Activated naive CD4-positive, alpha-beta T cell treated with anti-CD3 and anti-CD28 coated beads, Interleukin-2, amount 50 U/mL, for 72 hours (primary cell): ENCODE measurements at places on chromosomes 1 and 21.

DNA sequence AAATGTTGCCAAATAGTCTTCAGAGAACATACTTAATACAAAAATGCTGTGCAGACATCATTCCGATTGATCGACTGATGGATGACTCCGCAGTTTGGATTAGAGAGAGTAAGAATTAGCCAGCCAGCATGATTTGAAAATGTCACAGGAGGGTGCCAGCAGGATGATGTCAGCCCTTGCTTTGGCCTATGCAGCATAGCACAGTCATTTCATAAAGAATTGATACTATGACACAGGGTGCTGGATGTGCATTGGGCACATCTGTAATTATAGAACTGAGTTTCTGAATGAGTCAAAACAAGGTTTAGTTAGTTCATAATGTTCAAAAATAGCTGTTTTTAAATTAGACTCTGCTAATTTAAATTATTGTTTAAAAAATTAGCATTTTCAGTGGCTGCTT is 21.6 kb upstream of the TRAF5 start:
- DNase-seq = peak; percentile 37

DNA sequence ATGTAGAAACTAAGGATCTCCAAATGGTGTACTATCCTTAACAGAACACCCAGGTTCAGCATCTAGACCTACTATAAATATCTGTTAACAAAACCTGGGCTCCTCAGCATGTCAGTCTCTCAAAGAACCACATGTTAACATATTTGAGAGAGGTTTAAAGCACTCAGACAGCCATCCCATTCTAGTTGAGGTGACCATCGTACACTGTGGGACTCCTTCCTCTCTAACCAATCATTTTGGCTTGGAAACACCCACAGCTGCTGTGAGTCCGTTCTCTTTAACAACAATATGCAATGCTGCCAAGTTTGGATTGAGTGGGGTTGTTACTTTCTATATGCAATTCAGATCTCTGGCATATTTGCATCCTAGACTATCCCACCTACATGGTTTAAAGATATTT is 105.8 kb downstream of the MRPL39 start:
- no peak for DNase-seq

DNA sequence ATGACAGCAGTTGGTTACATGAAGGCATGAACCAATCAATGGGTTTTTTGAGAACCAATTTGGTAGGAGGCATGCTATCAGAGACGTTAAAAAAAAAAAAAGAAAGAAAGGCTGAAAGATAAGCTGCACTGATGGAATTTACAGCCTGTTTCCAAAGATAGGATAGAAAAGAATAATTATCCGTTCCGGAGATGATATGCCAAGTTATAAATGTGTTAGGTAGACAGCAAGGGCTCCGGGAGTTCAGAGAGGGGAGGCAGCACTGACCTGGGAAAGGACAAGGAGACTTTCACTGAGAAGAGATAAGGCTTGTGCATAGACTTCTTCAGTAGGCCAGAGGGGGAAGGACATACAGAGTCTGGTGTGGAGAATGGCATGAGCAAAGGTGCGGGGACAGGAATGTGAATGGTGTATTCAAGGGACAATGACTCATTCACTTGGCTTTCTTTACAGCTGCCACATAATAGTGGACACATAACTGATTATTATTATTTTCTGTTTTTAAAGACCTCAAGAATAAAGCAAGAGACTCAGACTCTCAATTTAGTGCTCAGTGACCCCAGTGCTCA is 24.8 kb upstream of the ACBD6 start:
- no peak for DNase-seq

- no peak for DNase-seq
Observed at GRCh38 chr1:63651161-63651701, 58.0 kb downstream of the PGM1 start.

GRCh38 chr1:208185801-208186231 is 58.4 kb downstream of the PLXNA2 start:
- DNase-seq = no peak

- no peak for DNase-seq
Observed at GRCh38 chr1:39105841-39106765, 80.0 kb downstream of the NDUFS5 start.

- DNase-seq = no peak
Observed at GRCh38 chr1:91846007-91846638, 39.8 kb downstream of the TGFBR3 start.

DNA sequence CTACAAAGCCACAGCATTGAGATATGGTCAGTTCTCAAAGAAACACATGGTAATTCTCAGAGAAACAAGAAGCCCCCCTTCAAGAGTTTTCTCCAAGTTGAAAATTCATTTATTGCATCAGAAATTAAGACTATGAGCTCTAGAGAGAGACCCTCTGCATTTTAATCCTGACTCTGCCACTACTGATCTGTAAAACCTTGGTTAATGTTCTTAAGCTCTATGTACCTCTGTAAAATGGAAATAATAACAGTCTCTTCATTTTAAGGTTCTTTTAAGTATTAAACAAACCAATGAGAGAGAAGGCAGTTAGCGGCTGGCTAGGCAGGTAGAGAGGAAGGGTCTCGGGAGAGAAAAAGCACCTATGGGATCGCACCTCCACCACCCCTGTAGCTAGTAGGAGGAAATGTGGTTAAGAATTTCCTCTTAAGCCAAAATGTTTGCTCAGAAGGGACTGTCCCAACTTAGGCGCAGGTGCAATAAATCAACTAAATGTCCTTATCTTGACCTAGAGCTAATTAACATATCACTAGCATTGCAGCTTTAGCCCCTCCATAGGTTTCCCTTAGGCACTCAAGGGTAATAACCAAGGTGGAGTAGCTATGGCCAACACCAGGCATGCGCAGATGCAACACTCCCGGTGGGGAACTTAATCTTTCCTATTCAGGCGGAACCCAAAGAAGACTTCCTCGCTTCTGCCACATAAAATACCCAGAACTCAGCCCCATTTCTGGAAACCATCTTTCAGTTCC is 1685.4 kb downstream of the MRPL39 start:
- DNase-seq = no peak

DNA sequence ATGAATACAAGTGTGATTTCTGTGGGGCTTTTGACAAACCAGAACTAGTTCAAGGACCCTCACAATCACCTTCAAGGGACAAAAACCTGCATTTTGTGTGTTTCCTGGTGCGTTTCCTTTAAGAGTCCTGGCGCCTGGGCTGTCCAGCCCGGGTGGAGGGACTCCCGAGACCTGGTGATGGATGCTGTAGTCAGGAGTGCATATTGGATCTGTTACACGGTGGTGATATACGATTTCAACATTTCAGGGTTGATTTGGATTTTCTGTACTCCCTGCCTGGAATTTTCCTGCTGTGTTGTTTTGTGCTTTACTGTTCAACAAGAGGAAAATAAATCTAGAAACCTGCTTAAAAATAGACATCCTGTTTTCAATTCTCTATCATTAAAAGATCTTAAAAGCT is 162.0 kb downstream of the KIF26B start:
- DNase-seq = no peak

DNA sequence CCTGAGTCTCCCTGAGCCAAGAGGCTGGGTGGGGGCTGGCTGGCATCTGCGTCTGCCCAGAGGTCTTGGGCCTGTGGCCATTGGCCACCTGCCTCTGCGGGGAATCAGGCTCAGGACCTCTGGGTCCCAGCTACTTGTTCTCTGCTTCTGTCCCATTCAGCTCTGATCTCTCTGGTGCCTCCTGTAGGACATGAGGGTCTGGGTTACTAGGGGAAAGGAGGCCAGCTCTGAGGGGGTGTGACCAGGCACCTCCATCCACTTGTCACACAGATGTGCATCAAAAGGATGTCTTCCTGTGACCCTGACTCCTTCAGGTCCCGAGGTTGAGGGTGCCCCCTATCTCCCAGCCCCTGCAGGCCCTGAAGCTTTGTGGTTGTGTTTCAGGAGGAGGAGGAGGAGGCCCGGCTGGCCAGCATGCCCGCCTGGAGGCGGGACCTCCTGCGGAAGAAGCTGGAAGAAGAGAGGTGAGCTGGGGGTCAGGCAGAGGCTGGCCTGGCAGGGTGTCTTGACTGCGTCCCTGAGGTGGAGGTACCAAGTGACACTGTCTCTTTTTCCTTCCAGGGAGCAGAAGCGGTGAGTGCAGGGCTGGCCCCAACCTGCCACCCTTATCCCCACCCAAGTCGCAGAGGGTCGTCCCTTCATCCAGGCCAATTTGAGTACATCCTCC is 9.0 kb downstream of the TNFRSF25 start:
- DNase-seq = no peak

- DNase-seq = no peak
Observed at GRCh38 chr1:61348025-61348665, 265.8 kb downstream of the NFIA start.

DNA sequence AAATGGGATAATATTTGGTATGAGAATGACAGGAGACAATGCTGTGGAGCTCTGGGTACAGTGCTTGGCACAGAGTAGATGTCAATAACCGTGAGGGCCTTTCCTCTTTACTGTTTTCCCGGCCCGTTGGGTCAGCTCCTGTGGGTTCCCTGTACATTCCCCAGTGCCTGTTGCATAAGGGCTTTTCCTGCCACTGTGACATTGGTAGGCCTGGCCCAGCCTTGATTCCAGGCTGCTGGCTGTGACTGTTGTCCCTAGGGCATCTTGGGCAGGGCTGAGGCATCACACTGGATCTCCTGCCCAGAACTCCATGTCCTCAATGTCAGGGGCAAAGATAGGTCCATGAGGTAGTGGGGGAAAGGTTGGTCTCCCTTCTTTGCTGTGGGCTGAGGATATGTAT is 25.8 kb upstream of the MYCL start:
- no peak for DNase-seq

- no peak for DNase-seq
Observed at GRCh38 chr1:53572065-53572814, 113.0 kb downstream of the DMRTB1 start.

DNA sequence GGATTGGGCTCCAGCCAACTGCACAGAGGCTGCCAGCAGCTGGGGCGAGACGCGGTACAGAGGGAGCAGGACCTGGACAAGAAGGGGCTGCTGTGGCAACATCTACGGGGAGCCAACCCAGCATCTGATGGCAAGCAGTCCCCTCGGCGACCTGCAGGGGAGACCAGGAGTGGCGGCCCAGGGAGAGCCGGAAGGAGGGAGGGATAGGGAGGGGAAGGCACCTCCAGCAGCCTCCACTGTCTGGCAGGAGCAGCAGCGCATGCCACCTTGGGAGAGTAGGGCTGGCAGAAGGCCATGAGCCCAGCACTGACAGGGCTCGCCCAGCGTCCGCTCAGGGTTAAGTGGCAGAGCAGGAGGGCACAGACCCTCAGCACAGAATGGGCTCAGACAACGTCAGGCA is 17.3 kb downstream of the CHD5 start:
- DNase-seq = no peak

- DNase-seq = no peak
Observed at GRCh38 chr1:115890580-115890979, 49.7 kb upstream of the NHLH2 start.
